ENCODE measurements at places on chromosomes 16 and 17.

GRCh38 chr17:82300707-82301270 is 16.6 kb downstream of the CD7 start:
- DNase-seq, result peak; percentile 79

DNA sequence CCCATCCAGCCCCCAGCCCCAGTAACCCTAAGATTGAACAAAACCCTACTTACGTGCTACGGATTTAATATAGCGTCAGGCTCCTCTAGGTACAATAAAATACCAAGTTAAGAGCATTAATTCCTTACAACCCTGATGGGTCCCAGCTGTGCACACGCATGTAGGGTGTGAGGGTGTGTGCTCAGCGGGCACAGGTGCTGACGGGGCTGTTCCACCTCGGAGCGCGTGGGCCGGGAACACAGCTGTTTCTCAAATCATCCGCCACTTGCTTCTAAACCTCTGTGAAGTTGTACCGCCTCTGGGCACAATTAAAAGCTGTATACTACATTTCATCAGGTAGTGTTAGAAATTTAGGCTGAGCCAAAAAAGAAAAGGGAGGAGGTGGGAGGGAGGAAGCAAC is 478.6 kb downstream of the MAF start:
- DNase-seq, result no peak

GRCh38 chr17:50222922-50223321 is 21.5 kb upstream of the COL1A1 start:
- no peak for DNase-seq

DNA sequence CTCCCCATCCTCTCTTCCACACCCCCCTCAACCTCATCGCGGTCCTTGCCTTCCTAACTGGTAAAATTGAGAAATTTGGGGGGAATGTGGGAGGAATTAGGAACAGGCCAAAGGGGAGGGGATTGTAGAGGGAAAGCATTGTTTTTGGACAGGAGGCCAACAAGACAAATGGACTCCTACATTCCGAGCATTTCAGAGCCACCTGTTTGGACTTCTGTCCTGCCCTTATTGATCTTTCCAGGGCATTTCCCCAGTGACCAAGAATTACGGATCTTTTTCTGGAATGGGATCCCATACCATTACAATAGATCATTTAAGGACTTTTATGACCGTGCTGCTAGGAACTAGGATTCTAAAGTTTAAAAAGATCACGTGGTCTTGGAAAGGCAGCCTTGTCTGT is 221.3 kb upstream of the ASIC2 start:
- DNase-seq, result no peak

DNA sequence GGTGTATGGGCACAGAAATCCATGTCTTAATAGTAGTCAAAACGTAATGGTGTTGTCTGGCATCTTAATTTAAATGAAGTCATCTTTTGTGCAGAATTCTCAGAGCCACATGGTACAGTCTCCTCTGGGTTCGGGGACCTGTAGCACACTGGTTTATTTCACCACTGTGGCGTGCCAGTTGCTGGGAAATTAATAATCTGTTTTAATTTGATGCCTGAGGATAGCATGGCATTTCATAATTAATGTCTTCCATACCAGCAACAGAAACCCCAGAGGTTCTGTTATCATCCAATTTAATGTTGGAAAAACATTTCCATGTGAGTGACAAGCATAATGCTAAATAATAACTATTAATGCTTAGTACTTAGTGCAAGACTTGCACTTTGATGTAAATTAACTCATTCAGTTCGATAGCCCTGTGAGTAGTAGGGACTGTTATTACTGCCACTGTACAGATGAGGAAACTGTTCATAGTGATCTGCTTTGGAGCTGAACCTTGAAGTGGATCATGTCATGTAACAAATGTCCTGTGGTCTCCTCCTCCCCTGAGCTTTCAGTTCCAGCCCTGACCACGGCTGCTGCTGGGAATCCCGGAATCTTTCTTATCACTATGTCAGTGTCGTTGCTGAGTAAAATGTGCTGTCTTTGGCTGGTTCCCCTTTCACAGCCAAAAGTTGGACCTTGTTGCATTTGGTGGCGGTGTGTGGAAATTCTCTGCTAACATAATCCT is 51.2 kb downstream of the SNX29 start:
- no peak for DNase-seq

DNA sequence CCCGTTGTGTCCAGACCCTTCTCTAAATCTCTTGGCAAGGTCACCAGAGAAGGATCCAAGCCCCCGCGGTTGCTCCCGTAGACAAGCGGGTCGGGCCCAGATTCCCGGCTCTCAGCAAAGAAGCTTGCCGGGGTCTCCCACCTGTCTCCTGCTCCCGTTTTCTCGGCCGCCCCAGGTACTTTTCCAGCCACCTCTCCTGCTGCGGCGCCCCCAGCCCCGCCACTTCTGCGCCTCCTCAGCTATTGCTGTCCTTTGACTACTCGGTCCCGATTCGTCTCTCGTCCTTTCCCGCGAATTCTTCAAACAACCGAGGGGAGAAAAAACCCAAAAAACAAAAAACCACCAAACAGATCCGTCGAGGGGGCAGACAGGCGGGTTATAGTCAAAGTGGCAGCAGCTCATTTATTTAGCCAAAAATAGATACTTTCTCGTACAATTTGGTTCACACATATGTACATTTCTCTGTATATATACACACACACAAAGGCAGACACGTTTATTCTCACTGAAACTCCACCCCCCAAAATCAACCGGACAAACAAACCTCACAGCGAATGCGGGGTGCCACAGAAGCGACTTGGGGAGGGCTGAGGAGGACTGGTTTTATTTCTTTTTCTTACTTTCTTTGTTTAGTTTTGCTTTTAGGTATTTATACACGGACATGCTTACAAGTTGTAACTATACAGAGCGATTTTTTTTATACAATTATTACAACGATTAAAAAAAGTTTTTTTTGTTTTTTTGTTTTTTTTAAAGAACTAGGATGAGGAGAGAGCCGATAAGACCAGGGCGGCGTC is 3.5 kb downstream of the IRX3 start:
- no peak for DNase-seq

- DNase-seq, result no peak
Observed at GRCh38 chr17:79298799-79299198, 224.2 kb downstream of the ENGASE start.

DNA sequence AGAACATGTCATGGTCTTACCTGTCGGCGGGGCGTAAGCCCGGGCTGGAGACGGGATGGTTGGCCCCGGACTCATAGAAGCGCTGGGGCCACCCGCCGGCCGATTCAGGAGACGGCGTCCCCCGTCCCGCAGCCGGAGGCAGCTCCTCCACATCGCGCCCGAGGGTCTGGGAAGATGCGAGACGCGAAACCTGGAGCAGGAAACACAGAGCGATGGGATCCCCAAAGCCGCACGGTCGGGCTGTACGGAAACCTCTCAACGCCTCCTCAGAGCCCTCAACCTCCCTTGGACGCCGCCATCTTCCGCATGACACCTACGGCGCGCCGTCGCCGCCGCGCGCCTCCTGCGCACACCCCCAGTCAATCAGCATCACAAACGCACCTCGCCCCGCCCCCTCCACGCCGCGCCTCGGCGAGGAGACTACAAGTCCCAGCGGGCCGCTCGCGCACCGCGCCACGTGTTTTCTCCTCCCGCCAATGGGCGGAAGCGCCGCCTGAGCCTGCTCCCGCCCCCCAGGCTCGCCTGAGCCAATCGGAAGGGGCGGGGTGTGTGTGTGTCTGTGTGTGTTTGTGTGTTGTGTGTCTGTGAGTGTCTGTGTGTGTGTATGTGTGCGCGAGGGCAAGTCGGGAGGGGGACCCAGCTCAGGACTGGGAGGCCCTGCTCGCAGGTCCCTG is at the start of the genes ATPAF2 and GID4:
ATPAF2 (minus strand) TSS at position 308 of the 674 bp plus-strand sequence; CDS start at position 153, 155 bp downstream.
GID4 (plus strand) TSS at position 548 of the 674 bp plus-strand sequence; CDS start at position 605, 57 bp downstream.
- DNase-seq, result peak; percentile 99

GRCh38 chr16:27441998-27442397 is 40.0 kb downstream of the IL21R start:
- no peak for DNase-seq

GRCh38 chr16:2143878-2144485 is 4.4 kb upstream of the RAB26 start:
- DNase-seq, result no peak

GRCh38 chr17:81050645-81051625 is 16.0 kb downstream of the BAIAP2 start:
- DNase-seq, result no peak

- no peak for DNase-seq
Observed at GRCh38 chr17:32852811-32853210, 24.1 kb downstream of the MYO1D start.

GRCh38 chr16:11411059-11411550 is 65.8 kb downstream of the RMI2 start:
- DNase-seq, result no peak

- no peak for DNase-seq
Observed at GRCh38 chr16:57061084-57061905, 31.1 kb upstream of the CPNE2 start.

DNA sequence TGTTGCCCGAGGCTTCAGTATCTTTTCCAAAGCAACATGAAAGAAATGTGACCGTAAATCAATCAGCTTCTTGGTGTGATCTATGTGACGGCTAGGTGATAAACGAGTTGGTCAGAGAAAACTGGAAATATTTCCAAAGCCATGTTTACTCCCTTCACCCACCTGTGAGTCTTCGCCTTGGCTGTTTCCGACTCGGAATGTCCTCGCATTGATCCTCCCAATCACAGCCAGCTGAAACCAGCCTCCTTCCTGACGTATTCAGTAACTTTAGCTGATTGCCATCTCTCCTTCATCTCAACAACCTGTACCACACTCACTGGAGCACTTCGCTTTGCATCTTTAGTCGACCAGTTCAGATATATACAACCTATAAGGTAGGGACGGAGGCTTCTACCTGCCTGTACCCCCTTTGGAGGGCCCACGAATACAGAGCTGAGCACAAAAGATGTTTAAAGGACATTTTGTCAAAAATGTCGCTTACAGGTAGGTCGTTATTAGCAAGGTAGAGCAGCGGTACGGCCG is 705 bp downstream of the KRABD2 start:
- peak; percentile 50 for DNase-seq

DNA sequence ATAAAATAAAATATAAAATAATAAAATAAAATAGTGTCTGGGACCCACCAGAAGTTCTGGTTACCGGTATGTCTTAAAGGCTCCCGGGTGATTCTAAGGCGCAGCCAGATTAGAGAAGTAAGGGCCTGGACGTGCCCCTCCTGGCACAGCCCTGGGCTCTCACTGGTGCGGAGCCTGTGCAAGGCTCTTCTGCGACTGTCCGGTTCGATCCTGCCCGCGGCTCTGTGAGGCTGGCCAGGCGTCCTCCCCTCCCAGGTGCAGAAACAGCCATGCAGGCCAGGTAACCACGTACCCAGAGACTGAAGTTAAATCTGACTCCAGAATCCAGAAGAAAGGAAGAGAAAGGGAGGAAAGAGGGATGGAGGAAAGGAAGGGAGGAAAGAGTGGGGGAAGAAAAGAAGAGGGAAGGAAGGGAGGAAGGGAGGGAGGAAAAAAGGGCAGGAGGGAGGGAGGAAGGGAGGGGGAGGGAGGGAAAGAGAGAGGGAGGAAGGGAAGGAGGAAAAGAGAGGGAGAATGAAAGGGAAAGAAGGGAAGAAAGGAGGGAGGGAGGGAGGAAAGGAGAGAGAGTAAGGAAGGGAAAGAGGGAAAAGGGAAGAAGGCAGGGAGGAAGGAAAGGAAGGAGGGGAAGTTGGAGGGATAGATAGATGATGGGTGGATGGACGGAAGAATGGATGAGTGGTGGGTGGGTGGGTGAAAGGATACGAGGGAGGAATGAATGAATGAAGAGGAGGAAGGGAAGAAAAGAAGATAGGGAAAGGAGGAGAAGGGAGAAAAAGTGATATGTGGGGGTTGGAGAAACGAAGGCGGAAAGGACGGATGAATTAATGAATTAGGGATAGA is 42.3 kb downstream of the C16orf82 start:
- DNase-seq, result no peak

GRCh38 chr17:37447641-37448040 is 41.0 kb downstream of the TADA2A start:
- DNase-seq, result no peak

DNA sequence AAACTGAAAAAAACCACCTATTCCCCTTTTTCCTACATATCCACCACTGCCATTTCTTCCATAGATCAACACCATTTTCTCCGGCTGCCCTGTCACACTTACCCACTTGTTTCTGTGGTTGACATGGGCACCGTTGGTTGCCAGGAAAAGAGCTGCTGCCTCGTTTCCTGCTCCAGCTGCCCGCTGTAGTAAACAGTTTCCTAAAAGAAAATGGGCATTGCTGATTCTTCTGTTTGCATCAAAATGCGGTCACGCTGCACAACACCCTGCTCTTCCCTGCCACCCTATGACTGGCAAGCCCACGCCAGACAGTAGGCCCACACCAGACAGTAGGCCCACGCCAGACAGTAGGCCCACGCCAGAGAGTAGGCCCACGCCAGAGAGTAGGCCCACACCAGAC is 46.3 kb downstream of the CYB5D2 start:
- no peak for DNase-seq

- DNase-seq, result no peak
Observed at GRCh38 chr17:40356990-40357881, 7.3 kb downstream of the GJD3 start.

DNA sequence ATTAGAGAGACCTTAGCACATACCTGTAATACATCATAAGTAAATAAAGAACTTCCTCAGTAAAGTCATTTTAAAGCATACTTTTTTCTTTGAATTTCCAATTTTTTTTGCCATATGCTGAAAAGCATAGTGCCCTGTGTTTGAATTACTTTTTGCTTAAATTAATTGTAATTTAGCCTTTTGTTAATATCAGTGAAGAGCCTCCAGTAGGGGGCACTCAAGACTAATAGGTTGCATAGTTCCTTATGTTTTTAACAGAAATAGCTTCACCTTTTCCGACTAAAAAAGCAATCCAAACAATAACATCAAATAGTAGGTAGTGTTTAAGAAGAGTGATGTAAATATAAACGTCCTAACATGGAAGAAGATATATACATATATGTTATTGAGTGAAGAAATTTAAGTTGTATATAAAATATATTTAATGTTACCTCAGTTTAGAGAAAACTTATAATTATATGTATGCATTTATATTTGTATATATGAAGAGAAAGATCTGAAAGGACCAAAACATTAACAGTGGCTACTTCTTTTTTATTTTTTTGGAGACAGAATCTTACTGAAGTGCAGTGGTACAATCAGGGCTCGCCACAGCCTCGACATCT is 18.6 kb downstream of the RAD51C start:
- no peak for DNase-seq

DNA sequence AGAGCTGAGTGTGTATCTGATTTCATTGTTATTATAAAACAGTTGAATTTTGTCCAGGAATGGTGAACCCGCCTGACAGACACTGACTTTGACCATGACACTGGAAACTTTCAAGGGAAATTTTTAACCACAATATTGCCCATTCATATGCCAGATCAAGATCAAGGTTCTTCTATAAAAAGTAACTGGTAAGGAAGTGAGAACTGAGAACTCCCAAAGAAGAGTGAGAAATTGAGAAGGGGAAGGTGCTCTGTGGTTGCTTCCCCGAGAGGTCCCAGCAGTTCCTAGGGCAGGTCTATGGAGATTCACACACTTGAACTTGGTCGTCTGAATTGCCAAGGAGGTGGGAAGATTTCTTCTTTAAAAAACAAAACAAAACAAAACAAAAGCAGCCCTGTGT is 27.3 kb downstream of the SLC6A4 start:
- DNase-seq, result no peak

GRCh38 chr16:84834403-84834772 is 14.6 kb downstream of the CRISPLD2 start:
- DNase-seq, result no peak

- peak; percentile 74 for DNase-seq
Observed at GRCh38 chr16:85029408-85029784, 1.8 kb downstream of the KIAA0513 start.
